Stimulated activated CD8-positive, alpha-beta memory T cell treated with anti-CD3 and anti-CD28 coated beads, Interleukin-4, amount 100 ng/mL, for 4 hours (primary cell): ENCODE measurements at places on chromosomes 4 and X.
A peak's percentile ranks its signal among the peaks of the same experiment; 100 is the strongest.

DNA sequence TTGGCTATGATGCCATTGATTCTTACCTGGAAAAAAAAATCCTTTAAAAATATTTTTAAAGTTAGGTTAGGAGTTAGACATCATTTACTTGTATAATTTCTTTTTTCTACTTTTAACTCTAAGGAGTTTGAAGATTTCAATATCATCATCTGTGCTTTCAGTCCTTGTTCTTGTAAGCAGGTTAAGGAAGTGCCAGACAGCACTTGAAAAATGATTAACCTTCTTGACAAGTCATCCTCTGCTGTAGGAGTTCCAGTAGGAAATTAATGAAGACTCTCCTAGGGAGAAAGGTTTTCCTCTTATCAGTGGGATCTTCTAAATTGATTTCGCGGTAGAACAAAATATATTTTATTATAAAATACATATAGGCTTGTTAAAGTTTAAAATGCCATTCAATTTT, 29.1 kb upstream of the ANAPC4 start:
- DNase-seq = no peak

DNA sequence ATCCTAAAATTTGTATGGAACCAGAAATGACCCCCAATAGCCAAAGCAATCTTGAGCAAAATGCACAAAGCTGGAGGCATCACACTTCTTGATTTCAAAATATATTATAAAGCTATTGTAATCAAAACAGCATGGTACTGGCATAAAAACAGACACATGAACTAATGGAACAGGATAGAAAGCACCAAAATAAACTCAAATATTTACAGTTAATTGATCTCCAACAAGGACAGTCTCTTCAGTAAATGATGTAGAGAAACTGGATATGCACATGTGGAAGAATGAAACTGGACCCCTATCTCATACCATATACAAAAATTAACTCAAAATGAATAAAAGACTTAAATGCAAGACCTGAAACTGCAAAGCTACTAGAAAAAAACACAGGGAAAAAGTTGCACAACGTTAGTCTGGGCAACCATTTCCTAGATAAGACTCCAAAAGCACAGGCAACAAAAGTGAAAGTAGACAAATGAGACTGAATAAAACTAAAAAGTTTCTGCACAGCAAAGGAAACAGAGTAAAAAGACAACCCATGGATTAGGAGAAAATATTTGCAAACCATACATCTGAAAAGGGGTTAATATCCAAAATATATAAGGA, 64.9 kb downstream of the CD99L2 start:
- no peak for DNase-seq

DNA sequence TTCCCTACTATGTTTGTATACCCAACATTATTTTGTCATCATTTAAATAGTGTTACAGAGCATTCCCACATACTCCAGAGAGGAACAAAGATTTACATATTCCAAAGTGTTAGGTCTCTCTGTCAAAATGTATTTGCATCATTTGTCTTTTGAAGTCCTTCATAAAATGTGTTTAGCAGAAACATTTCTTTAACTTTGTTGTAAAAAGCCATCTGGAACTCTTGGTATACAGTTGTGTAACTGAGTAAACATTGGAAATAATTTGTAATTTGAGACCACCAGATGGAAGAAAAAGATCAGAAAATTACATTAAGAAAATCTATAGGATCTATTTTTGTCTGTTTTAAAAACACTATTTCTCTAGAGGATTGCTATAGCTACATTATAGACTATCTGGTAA, 56.6 kb upstream of the ALB start:
- DNase-seq = no peak

- DNase-seq = no peak
These were observed 1.5 kb downstream of the MAN2B2 start for GRCh38 chr4:6576512-6576911.

GRCh38 chr4:38207110-38207457, 246.9 kb downstream of the PTTG2 start:
- DNase-seq = no peak

DNA sequence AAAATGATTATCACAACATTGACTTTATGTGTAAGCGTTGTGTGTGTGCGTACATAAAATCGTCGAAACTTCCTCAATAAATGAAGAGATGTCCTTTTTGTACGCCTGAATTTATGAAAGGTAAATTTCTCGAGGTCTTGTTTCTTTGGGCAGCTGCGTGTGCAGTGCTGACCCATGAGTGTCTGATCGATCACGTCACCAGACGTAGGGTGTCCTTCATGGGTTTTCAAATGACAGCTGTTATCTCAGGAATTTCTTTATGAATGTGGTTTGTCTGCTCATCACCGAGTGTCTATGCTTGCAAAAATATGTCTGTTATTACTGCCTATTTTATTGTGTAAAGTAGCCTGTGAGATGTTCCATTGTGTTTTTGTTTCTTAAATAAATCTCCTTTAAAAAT, 67.7 kb upstream of the GPR78 start:
- DNase-seq = no peak

DNA sequence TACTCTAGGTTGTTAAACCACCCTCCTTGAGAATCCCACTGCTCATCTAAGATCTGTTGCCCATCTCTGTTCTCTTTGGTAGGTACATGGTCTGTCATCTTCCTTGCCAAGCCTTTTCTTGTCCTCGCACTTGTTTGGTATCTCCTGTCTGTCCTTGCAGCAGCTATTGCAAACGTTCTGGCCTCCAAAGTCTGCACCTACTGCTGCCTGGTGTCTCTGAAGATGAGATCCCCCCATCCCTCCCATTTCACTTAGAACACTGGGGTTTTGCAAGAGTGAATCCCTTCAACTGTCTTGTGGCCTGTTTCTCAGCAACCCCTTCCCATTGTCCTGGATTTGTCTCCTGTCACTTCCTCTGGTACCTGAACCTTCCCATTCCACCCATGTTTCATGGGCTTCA, 673 bp downstream of the CNGA2 start:
- no peak for DNase-seq

- DNase-seq = no peak
These were observed 503 bp upstream of the PDE5A start for GRCh38 chr4:119629142-119629471.

- DNase-seq = no peak
These were observed 62.5 kb downstream of the PAQR3 start for GRCh38 chr4:78876568-78877320.

- peak; percentile 12 for DNase-seq
These were observed 3.5 kb downstream of the CCNI start for GRCh38 chr4:77072195-77072753.

DNA sequence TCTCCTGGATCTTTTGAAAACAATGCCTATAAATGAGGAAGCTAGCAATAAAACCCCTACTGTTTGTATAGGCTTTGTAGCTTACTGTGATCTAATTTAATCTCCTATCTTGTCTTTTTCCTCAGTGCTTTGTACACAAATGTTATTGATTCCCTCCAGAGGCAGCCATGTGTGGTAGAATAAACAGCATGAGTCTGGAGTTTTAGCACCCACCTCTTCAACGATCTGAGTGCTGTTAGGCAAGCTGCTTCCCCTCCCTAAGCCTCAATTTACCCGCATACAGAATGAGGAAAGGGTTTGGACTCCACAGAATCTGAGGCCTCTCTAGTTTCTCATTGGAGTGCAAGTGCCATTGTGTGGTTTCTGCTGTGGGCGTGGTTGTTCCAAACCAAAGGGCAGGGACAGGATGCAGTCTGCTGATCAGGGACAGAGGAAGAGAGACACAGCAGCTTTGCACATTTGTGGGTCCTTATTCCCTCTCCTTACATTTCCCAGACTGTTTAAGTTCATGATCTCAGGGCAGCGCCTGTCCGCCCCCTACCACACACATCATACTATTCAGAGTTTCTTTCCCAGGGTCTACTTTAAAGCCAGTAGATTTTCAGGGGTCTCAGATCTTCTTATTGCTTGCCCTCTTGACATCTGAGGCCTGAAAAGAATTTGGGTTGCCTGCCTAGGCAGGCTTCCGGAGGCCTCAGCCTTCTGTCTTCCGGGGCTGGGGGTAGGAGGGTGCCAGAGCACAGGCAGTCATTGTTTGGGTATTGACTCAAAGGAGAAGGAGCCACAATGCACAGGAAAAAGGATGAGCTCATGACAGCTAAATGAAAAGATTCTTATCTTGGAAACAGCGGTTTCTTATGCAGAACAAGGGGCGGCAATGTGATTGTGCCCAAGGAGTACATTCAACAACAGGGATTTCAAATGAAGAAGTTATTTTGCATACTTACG, 114.9 kb upstream of the TEX13D start:
- DNase-seq = peak; percentile 27

DNA sequence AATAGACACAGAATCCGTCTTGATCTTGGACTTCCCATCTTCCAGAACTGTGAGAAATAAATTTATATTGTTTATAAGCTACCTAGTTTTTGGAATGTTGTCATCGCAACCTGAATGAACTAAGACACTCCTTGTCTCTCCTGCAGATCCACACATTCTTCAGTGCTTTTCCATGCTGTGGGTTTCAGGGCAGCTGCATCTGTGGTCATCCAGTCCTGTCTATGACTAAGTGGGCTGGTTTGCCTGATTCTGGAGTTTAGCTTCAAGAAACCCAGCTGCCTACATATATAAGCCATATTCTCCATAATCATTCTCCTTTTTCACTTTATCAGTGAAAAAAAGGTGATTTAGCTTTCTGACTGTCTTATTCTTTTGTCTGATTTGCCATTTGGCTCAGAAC, 170.3 kb upstream of the KIT start:
- no peak for DNase-seq

GRCh38 chrX:32894679-32895078, 316.7 kb downstream of the DMD start:
- no peak for DNase-seq

GRCh38 chr4:154503598-154503997, 12.0 kb upstream of the DCHS2 start:
- DNase-seq = no peak

DNA sequence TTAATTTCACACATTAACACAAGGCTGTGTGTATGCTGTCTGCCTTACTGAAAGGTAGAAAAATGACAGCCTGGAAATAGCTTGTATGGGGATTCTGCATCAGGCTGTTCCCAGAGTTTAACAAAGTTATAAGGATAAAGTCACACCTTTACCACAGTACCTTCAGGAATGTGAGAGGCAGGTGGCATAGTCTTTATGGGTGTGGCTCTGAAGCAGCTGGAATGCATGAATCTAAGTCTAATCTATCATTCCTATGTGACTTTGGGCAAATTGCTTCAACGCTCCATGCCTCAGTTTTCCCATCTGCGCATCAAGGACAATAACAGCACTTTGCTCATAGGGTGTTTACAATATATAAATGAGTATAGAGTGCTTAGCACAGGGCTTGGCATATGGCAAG, 84.2 kb upstream of the EGFL6 start:
- no peak for DNase-seq

- DNase-seq = no peak
These were observed 142.3 kb downstream of the SH3KBP1 start for GRCh38 chrX:19745077-19745476.

- no peak for DNase-seq
These were observed 809.7 kb upstream of the NDST4 start for GRCh38 chr4:115923152-115923551.

DNA sequence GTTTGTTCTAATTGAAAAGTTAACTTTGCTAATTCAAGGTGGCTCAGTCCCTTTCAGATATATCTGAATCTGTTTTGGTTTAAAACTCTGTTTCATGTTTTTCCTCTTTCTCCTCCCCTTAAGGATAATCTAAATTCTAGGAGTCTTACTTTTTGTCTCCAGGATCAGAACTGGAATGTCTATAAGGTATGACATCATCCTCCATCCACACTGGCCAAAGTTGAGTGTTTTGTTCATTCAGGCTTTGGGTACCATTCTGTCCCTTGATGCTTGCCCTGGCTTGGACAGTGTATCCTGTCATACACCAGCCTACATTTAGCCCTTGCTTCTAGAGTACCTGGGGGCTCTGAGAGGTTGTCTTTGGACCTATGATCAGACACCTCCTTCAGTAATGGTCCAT, 56.8 kb upstream of the ANTXR2 start:
- no peak for DNase-seq

DNA sequence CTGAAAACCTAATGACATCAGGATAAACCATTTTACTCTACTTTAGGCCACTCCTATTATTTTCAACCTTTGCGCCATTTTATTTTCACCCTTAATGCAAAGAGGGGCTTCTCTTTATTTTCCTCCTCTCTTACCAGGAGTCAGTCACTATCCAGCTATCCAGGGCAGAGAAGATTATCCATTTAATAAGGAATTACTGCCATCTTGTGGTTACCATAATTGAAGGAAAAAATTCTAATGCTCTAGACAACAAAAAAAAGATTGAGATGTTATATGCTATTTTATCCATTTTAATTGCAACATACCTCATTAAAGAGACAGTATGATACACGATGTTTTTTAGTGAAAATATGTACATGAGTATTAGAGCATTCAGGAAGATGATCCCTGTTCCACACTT, 514.5 kb upstream of the FAM241A start:
- DNase-seq = no peak

DNA sequence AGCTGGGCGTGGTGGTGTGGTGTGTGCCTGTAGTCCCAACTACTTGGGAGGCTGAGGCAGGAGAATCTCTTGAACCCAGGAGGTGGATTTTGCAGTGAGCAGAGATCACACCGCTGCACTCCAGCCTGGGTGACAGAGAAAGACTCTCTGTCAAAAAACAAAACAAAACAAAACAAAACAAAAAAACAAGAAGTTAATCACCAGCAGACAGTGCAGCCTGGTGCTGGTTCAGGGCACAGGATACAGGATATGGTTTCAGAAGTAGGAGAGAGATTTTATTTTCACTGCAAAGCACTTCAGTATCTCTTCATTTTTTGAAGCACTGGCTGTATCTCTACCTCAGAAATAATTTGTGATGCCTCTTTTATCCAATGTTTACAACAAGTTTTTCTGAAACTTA, 1222.9 kb upstream of the PRKX start:
- DNase-seq = no peak

DNA sequence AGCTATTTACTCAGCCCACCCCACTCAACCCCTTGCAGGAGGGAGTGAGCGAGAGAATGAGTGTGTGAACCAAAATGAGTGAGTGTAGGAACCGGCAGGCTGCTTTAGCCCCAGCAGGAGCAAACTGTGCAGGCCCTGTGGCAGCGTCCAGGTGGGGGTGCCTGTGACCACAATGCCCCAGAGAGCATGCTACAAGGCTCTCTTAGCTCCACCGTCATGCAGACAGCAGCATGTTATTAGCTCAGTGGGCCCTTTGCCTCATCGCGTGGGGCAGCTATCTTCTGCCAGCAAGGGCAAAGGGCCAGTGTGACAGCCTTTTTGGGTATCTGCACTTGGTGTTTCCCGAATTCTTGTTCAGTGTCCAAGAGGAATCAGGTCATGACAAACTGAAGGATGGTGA, 271.3 kb downstream of the GPM6A start:
- DNase-seq = no peak

- no peak for DNase-seq
These were observed 46.3 kb upstream of the HUWE1 start for GRCh38 chrX:53732797-53733196.

- no peak for DNase-seq
These were observed 89.7 kb downstream of the LRP2BP start for GRCh38 chr4:185305979-185306442.

DNA sequence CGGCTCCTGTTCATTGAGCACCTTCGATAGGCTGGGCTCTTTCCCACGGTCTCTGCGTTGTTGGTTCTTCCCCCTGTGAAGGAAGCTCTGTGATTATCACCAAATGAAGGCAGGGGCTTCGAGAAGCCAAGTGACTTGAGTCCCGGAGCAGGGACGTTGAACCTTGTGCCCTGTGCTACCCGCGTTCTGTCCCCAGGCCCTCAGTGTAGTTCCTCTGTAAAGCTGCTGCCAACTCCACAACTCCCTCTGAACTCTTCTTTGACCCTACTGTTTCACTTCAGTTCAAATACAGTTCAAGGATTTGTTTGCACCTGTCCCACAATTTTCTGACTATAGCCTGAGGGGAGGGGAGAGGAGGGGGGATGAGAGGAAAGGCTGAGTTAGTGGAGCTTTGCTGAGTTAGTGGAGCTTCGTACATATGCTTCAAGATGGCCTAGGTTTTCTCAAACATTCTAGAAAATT, 635 bp upstream of the PHF8 start:
- DNase-seq = no peak
